ENCODE measurements at places on chromosomes 11 and 22.

- no peak for DNase-seq
These were observed 5.2 kb downstream of the DDB1 start for GRCh38 chr11:61327669-61328071.

- DNase-seq = no peak
These were observed 105.9 kb upstream of the C11orf58 start for GRCh38 chr11:16632295-16633200.

GRCh38 chr22:44068422-44069191, 44.5 kb downstream of the PARVB start:
- DNase-seq = no peak

- peak; percentile 71 for DNase-seq
These were observed 562 bp downstream of the ZBED4 start for GRCh38 chr22:49853981-49854831.

DNA sequence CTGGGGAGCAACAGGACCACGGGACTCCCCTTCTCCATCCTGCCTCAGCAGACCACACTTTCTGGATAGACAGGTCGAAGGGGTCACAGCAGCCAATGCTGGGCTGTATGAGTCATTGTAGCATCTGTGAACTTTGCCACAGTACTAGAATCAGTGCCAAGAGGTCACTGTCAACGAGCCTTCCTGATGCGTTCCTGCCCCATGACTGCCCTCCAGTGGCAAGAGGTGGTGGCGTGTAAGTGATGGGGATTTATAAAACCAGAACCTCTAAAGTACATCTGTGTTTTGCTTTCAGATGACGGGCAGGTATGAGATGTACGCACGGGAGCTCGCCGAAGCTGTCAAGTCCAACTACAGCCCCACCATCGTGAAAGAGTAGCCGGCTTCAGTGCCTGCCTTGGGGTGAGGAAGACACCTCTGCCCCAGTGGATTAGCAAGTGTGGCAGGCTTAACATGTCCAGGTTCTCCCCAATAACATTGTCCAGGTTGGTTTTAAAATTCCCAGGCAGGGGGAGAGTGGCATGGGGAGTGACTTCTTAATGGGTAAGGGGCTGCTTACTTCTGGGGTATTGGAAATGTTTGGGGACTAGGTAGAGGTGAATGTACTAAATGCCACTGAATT, 29.4 kb downstream of the GUCD1 start:
- peak; percentile 71 for DNase-seq

DNA sequence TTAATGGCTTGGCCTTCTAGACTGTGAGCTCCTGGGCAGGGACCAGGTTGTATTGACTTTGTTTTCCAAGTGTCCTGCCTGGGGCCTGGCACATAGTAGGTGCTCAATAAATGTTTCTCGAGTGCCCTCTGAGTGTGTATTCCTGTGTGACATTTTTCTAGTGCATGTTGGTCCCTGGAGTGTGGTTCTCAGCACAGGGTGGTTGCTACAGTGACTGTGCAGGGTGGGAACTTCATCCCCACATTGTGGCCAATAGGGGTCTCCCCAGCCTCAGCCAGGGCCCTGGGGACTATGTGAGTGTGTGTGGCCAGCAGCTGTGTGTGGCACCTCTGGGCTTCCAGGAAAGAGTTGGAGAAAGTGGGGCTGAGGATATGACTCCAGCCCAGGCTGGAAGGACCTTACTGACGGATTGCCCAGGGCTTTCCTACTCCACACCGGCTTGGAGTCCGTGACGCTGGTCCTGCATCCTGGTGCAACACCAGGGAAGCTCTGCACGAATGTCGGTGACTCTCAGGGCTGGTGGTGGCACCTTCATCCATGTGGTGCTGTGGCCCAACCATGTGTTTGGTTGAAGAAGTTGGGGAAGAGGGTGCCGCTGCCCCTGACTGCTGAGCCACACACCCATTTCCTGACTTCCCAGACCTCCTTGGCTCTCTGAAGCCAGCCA, 9.0 kb upstream of the MARK2 start:
- DNase-seq = peak; percentile 73

DNA sequence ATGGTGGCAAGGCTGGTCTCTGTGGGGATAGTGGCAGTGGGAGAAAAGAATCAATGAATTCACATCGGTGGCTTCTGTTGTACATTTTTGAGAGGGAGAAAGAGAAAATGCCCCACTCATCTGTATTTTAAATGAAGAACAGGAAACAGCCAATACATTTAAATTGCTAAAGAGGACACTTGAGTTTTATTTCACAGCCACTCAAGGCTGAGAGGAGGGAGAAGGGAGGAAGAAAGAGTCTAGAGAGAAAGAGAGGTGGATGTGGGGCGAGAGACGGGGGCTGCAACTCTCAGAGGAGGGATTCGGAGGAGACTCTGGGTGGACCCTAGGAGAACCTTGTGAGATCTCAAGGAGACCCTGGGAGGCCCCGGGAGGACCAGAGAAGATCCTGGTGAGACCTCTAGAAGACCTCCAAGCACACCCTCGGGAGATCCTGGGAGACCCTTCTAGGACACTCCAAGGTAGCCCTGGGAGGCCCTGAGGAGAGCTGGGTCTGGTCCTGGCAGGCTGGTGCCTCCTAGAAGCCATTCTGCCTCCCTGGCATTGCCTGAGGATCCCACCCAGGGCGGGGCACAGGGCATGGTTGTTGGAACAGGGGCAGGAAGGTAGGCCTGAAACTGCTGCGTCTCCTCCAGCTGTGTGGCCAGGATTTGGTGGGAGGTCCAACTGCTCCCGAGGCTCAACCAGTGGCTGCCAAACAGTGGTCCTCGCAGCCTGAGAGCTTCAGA, 91.0 kb upstream of the SHISAL1 start:
- no peak for DNase-seq

- no peak for DNase-seq
These were observed 137.8 kb downstream of the CSNK2A3 start for GRCh38 chr11:11215058-11215815.

DNA sequence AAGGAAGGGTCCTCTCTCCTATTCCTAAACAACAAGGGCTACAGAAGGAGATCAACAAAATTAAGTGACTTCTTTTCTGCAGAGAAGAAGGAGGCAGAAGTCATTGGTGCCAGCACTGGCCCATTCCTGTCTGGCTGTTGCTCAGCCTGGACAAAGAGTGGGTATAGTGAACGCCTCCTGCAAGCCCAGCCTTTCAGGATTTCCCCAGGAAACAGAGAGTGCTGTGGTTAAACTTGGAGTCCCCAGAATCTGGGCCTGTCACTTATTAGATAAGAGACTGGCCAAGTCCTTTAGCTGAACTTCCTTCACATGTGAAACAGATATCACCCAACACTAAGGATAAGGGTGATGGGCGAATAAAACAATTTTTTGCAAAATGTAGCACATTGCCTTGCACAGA, 10.9 kb downstream of the TST start:
- DNase-seq = no peak

DNA sequence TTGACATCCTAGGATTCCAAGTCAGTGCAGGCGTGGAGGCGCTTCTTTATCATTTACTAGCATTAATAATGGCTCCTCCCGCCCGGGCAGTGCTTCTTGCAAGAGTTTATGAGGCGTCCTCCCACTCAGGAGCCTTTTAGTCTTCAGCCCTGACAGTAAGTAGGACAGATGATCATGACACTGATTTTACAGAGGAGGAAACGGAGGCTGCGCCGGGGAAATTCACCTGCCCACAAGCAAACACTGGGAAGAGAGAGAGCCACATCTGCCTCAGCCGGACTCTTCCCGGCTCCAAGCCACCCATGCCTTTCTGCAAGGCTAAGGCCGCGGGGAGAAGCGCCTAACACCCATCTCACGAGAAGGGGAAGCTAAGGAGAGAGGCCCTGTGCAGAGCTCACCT, 35.9 kb downstream of the KIAA0930 start:
- no peak for DNase-seq

DNA sequence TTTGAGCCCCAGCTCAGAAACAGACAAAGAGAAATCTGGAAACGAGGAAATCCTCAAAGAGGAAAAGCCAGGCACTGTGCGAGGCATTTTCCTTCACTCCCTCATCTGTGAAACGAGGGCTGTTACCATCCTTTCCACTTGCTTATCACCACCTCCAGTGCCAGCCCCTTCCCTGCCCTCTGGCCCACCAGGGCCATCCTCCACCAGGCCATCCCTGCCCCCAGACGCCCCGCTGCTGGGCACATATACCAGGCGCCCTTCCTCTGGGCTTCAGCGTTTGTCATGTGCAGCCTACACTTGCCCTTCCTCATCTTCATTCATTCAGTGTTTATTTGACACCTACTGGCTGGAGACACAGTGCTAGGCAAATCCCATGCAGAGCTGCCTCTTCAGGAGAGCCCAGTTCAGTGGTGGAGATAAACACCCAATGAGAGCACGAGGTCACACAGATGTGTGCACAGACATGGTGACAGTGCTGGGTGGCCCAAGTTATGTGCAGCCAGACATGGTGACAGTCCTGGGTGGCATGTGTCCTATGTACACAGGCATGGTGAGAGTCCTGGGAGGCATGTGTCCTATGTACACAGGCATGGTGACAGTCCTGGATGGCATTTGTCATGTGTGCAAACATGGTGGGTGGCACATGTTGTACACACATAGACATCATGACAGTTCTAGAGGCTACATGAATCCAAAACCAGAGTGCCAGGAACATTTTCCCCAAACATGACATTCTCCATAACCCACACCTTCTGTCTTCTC, 9.7 kb downstream of the SPTBN2 start:
- no peak for DNase-seq

DNA sequence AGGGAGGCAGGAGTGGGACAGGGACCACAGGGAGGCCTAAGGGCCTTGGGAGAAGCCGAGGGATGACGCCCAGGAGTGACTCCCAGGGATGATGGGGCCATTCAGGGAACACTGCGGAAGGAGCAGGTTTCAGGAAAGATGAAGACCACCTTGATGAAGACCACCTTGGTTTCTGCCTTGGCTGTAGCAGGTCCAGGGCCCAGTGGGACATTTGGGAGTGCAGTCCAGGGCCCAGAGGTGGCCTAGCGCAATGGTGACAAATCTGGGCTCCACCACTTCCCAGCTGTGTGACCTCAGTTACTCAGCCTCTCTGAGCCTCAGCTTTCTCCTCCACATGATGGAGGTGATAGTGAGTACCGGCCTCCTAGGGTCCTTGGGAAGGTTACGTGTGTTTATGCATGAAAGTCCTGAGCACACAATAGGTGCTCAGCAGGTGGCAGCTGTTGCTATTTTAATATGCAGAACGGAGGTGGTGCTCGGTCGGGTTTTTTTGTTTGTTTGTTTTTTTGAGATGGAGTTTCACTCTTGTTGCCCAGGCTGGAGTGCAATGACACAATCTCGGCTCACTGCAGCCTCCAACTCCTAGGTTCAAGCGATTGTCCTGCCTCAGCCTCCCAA, 770 bp downstream of the TSGA10IP start:
- DNase-seq = no peak

- no peak for DNase-seq
These were observed 6.6 kb upstream of the RPS6KA4 start for GRCh38 chr11:64352099-64352994.

GRCh38 chr11:12269104-12269441, 108.3 kb upstream of the PARVA start:
- DNase-seq = peak; percentile 51
